ENCODE measurements at places on chromosomes 12 and 14.

DNA sequence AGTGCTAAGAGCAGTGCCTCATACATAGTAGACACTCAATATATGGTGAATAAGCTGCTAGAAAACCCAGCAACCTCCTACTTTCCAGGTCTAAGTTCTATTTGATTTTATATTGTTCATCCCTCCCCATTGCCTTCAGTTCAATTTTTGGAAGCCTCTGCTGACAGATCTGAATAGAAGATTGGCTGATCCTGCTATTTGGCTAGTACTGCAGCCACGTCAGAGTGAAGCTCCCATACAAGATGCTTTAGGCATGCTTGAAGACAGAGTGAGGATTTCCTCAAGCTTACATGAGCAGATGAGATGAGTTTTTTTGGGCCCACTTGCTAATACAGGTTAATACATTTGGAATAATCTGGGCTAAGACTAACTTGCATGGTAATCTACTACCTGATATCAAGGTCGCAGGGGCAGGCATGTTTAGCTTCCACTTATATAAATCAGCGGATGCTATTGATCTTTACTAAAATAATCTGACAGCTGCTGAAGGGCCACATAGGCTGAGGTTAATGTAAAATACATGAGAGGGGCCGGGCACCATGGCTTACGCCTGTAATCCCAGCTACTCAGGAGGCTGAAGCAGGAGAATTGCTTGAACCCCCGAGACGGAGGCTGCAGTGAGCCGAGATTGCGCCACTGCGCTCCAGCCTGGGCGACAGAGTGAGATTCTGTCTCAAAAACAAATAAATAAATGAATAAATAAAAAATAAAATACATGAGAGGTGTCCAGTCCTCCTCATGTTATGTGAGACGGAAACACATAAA, 15.9 kb upstream of the AEBP2 start:
- no peak for DNase-seq

GRCh38 chr12:16607906-16608775, 2.2 kb upstream of the LMO3 start:
- no peak for DNase-seq

- DNase-seq = no peak
Measured at GRCh38 chr12:106769546-106769945, 4.9 kb upstream of the RIC8B start.

DNA sequence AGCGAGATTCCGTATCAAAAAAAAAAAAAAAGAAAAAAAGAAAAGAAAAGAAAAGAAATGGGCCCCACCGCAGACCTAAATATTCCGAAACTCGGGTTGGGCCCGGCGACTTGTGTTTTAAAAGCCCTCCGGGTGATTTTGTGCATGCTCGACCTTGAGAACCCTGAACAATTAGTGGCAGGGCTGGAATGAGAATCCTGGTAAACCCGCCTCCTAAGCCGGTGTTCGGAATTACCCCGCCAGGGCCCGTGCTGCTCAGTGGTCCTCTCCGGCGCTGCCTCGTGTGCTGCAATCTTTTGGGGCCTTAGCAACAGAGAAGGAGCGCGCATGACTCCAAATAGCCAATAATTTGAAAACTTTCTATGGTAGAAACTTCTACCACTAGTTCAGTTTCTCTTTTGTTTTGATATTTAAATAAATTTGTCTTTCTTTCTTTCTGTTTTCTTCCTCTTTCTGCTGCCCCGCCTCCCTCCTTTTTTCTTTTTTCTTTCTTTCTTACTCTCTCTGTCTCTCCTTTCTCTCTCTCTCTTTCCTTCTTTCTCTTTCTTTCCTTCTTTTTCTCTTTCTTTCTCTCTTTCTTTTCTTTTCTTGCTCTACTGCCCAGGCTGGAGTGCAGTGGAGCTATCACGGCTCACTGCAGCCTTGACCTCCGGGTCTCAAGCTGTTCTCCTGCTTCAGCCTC, 1.5 kb upstream of the GALNT6 start:
- DNase-seq = no peak

GRCh38 chr12:124581307-124582107, 14.1 kb upstream of the NCOR2 start:
- no peak for DNase-seq
